Thyroid gland (tissue), 4 donors: ENCODE measurements at places on chromosomes 5 and 9. TPM values are rescaled to one million over a fixed set of nuclear protein-coding genes. Genes with fewer than 3 reads are reported as not detected.

GRCh38 chr5:75668977-75669689, 48.1 kb downstream of the POC5 start:
- peaks cover 18% of the 10 kb centered on the region for H3K4me1 ChIP-seq
- no peak overlapping the region for H3K4me3 ChIP-seq
- peak; percentile 27 for DNase-seq
- H3K27me3 ChIP-seq = no peaks in the 10 kb centered on the region
- H3K27ac ChIP-seq = no peak overlapping the region

DNA sequence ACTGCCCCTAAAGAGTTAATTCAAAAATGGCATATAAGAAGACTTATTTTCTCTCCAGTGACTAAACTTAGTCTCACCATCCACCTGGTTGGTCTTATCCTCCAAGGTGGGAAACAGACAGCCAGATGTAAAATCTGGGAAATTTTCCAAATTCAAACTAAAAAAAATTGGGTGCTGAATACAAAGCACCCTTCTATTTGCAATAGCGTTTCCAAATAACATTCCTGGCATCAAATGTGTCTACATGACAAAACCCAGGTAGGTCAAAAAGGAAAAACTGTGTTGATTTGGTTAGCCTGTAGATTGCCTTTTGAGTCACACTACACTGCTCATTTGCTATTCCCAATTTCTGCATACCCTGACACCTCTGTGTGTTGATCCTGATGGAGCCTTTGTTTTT, 252.2 kb downstream of the NR2F1-AS1 start:
- no peaks in the 10 kb centered on the region for H3K27me3 ChIP-seq
- no peak overlapping the region for H3K4me3 ChIP-seq
- no peaks in the 10 kb centered on the region for H3K4me1 ChIP-seq

- no peak overlapping the region for H3K27ac ChIP-seq
- no peaks in the 10 kb centered on the region for H3K27me3 ChIP-seq
- H3K4me1 ChIP-seq = no peaks in the 10 kb centered on the region
- no peaks in the 10 kb centered on the region for H3K36me3 ChIP-seq
- H3K4me3 ChIP-seq = no peak overlapping the region
- DNase-seq = no peak
These were observed 459.3 kb upstream of the MEF2C start for GRCh38 chr5:89342106-89342876.

- peak; percentile 98 for DNase-seq
- H3K4me3 ChIP-seq = peak overlapping the region; percentile 13
- no peaks in the 10 kb centered on the region for H3K36me3 ChIP-seq
- H3K4me1 ChIP-seq = peaks cover 59% of the 10 kb centered on the region
- no peaks in the 10 kb centered on the region for H3K27me3 ChIP-seq
- peak overlapping the region; percentile 100 for H3K27ac ChIP-seq
These were observed 4.5 kb upstream of the KLF9 start for GRCh38 chr9:70418822-70419555.

GRCh38 chr5:168464214-168464613, 22.1 kb upstream of the RARS1 start:
- no peak overlapping the region for H3K4me3 ChIP-seq
- H3K4me1 ChIP-seq = no peaks in the 10 kb centered on the region
- no peak for DNase-seq
- H3K27ac ChIP-seq = no peak overlapping the region

DNA sequence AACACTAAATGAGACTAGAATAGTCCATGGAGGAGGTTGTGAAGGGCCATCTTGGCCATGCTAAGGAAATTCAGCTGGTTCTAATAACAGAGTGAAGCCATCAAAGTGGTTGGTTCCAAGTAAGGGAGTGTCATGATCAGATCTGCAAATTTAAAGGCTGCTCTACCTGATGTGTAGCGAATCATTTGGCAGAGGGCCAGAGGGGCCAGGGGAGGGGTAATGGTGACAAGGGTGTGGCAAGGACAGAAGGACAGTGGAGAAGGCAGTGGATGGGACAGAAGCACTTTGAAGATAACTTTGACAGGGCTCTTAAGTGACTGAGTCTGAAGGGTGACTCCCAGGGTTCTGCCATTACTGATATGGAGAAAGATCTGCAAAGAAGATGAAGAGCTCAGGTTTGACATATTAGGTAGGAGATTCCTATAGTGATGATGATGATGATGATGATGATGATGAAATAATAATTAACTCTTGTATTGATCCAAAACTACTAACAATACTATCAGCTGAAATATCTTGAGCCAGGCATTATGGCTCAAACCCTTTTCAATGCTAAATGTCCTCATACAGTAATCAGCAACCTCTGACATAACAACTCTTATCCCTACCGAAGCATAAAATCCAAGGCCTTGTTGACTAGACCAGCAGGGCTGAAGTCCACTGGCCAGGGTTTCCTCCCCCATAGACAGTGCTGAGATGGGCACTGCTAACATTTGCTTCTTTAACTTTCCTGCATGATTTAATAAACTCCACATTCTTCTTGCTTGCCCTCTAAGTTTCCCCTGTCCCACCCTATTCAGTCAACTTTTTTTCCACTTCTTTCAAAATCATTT, 20.0 kb downstream of the KIAA1191 start:
- H3K4me1 ChIP-seq = no peaks in the 10 kb centered on the region
- H3K4me3 ChIP-seq = no peak overlapping the region
- H3K27me3 ChIP-seq = no peaks in the 10 kb centered on the region
- no peak overlapping the region for H3K27ac ChIP-seq
- peaks cover 10% of the 10 kb centered on the region for H3K36me3 ChIP-seq

GRCh38 chr9:113957821-113958341, 81.8 kb downstream of the ZNF618 start:
- H3K27ac ChIP-seq = peak overlapping the region; percentile 63
- H3K4me3 ChIP-seq = no peak overlapping the region
- H3K4me1 ChIP-seq = peaks cover 31% of the 10 kb centered on the region
- H3K36me3 ChIP-seq = no peaks in the 10 kb centered on the region

- H3K4me3 ChIP-seq = no peak overlapping the region
- H3K36me3 ChIP-seq = no peaks in the 10 kb centered on the region
- peaks cover 4% of the 10 kb centered on the region for H3K4me1 ChIP-seq
- no peaks in the 10 kb centered on the region for H3K27me3 ChIP-seq
These were observed 3.9 kb upstream of the FER start for GRCh38 chr5:108743846-108744245.

GRCh38 chr9:110115341-110115820, 92.6 kb downstream of the C9orf152 start:
- no peaks in the 10 kb centered on the region for H3K36me3 ChIP-seq
- H3K27ac ChIP-seq = no peak overlapping the region
- no peak overlapping the region for H3K4me3 ChIP-seq
- peaks cover 3% of the 10 kb centered on the region for H3K4me1 ChIP-seq
- DNase-seq = no peak

DNA sequence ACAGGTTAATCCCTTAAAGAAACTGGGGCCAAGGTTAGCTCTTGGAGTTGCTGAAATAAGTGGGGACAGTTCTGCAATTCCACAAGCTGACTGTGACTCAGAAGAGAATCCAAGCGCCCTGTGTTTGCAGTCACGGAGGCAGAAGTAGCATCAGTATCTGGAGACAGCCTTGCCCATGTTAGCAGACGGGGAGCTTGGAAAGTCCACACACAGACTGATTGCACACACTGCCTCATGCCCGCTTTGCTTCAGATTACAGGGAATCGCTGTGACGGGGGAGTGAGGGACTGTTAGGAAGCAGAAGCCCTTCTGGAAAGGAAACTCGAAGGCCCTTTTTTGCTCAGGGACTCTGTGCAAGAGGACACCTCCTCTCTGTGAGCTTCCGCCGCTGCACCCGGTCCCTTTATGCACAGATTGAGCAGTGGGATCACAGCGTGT, 30.9 kb upstream of the PPP1R26 start:
- H3K27ac ChIP-seq = no peak overlapping the region
- H3K36me3 ChIP-seq = no peaks in the 10 kb centered on the region
- peaks cover 6% of the 10 kb centered on the region for H3K4me1 ChIP-seq
- no peaks in the 10 kb centered on the region for H3K27me3 ChIP-seq
- H3K4me3 ChIP-seq = no peak overlapping the region
- DNase-seq = no peak

DNA sequence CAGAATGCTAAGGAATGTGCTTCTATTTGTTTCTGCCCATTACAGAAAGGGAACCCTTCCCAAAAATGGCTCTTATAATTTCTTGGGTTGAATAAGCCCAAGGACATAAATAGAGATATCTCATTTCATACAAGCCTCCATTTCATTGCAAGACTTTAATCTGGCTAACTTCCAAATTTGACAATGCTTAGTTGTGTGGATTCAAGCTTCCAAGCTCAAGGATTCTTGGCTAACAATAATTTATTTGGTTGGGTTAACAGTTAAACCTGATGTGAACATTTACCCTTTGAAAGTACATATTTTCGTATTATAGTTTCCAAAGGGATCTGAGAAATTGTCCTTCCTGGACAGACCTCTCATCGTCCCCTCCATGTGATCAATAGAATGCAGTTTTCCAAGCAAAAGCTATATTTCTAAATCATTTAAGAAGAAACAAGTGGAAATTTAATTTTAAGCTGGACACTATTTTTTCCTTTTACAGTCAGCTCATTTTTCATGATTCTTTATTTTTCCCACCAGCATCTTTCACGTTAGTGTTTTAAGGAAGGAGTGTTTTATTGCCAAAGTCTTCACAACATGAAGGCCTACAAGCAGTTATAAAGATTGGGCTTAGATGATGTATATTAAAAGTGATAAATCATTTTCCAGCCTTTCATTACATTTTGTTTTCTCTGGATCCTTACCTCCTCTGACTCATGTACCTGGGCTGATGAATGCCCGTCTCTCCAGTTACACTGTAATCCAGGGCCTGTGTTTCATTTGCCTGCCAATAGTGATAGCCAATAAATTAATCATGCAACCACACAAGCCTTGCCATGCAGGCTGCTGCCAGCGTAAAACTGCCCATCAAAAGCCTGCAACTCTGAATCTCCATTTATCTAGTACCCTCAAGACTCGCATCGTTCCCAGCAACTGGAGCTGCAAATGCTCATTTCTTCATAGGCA, 176.7 kb downstream of the NTRK2 start:
- DNase-seq = no peak
- no peaks in the 10 kb centered on the region for H3K36me3 ChIP-seq
- no peaks in the 10 kb centered on the region for H3K4me1 ChIP-seq

DNA sequence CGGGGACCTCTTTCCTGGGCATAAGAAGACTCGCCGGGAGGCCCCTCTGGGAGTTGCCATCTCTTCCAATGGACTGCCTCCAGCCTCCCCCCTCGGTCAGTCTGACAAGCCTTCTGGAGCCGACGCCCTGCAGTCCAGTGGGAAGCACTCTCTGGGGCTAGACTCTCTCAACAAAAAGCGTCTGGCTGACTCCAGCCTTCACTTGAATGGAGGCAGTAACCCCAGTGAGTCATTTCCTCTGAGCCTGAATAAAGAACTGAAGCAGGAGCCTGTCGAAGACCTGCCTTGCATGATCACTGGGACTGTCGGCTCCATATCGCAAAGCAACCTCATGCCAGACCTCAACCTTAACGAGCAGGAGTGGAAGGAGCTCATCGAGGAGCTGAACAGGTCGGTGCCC, 28.4 kb upstream of the LTC4S start:
- DNase-seq = no peak
- peaks cover 26% of the 10 kb centered on the region for H3K4me1 ChIP-seq
- no peak overlapping the region for H3K27ac ChIP-seq
- no peaks in the 10 kb centered on the region for H3K27me3 ChIP-seq
- peaks cover 21% of the 10 kb centered on the region for H3K36me3 ChIP-seq
- H3K4me3 ChIP-seq = no peak overlapping the region

GRCh38 chr9:127720031-127720864, 4.4 kb downstream of the TTC16 start:
- H3K4me3 ChIP-seq = no peak overlapping the region
- no peak for DNase-seq
- no peaks in the 10 kb centered on the region for H3K27me3 ChIP-seq
- no peaks in the 10 kb centered on the region for H3K36me3 ChIP-seq
- H3K4me1 ChIP-seq = peaks cover 20% of the 10 kb centered on the region

DNA sequence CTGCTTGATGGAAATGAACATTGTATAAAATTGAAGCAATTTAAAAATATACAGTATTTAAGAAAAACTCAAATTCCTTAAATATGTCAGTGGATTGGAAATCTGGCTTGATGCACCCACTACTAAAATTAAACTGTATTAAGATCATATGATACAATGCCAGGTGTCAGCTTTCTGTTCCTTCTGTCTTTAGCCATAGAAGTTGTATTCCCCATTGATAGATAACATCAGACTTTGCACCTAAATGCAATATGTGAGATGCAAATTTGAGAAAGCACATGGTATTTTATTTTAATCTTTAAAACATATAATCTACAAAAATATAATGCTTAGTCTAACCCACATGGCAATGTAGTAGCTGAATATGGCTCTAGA, 697.4 kb upstream of the WWC1 start:
- DNase-seq = no peak
- no peaks in the 10 kb centered on the region for H3K27me3 ChIP-seq
- no peak overlapping the region for H3K27ac ChIP-seq
- H3K4me3 ChIP-seq = no peak overlapping the region
- no peaks in the 10 kb centered on the region for H3K36me3 ChIP-seq
- no peaks in the 10 kb centered on the region for H3K4me1 ChIP-seq

GRCh38 chr5:78533356-78533755, 115.2 kb downstream of the LHFPL2 start:
- no peaks in the 10 kb centered on the region for H3K4me1 ChIP-seq
- H3K27me3 ChIP-seq = no peaks in the 10 kb centered on the region
- H3K4me3 ChIP-seq = no peak overlapping the region

- H3K36me3 ChIP-seq = no peaks in the 10 kb centered on the region
- no peaks in the 10 kb centered on the region for H3K27me3 ChIP-seq
- H3K4me1 ChIP-seq = peaks cover 26% of the 10 kb centered on the region
These were observed 88.7 kb upstream of the ELL2 start for GRCh38 chr5:96050273-96050880.

GRCh38 chr5:59222687-59223511, 640.0 kb downstream of the RAB3C start:
- H3K4me1 ChIP-seq = peaks cover 4% of the 10 kb centered on the region
- H3K4me3 ChIP-seq = no peak overlapping the region
- no peaks in the 10 kb centered on the region for H3K36me3 ChIP-seq
- H3K27ac ChIP-seq = no peak overlapping the region

DNA sequence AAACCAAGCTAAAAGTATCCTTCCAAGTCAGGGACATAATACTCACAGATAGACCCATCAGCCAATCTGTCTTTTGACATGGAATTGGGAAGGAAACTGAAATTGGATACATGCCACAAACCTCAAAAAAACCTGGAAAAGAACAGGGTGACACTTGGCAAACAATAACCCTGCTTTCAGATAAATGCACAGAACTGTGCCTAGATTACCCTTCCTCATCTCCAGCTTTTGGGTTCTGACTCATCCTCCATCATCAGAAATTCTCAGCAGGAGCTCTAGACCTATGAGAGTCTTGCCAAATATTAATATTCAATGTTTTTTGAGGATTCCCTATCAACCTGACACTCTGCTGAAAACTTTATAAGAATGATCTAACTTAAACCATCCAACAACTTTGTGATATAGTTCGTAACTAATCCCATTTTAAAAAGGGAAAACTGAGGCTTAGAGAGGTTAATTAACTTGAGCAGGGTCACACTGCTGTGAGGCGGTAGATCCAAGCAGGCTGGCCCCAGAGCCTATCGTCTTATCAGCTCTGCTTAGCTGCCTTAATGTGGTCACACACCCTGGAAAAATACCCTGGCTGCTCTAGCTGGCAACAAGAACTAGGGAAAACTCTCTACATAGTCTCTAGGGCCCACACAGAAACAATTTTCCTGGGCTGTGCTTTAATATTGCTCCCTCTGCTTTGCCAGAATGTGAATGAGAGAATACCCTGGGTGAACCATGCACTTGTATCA, 157.0 kb upstream of the TRPC7 start:
- no peak overlapping the region for H3K4me3 ChIP-seq
- H3K27ac ChIP-seq = no peak overlapping the region
- no peaks in the 10 kb centered on the region for H3K27me3 ChIP-seq
- no peaks in the 10 kb centered on the region for H3K4me1 ChIP-seq

Gene SLC34A1
- not detected for total RNA-seq

Gene PCDHA9
- total RNA-seq = 0.54 TPM

Gene SVEP1
- total RNA-seq = 48.3 TPM

Gene MED10
- 29.7 TPM for total RNA-seq

Gene DNM1
- 4.7 TPM for total RNA-seq
